Femur (tissue), 1 donor: ENCODE measurements at places on chromosomes 5 and 9.
A peak's percentile ranks its signal among the peaks of the same experiment; 100 is the strongest.

DNA sequence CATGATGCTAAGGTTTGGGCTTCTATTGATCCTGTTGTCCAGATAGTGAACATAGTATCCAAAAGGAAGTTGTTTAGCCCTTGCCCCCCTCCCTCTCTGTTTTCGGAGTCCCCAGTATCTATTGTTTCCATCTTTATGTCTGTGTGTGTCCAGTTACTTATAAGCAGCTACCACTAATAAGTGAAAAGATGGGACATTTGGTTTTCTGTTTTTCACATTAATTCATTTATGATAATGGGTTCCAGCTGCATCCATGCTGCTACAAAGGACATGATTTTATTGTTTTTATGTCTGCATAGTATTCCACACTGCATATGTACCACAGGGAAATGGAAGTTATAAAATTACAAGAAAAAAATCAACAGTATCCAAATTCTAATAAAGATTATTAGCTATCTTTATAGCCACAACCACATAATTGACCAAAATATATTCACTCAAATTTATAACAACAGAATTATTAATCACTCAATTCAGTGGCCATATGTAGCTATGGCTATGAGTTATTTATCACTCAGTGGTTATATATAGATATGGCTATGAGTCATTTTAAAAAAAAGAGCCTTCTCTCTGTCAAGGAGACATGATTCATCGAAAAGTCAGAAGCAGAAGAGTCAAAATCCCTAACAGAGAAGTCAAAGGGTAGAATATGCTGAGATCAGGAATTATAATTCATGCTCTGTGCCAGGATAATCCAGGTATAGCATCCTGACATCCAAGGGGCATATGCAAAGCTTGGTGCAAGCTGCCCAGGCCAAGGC lies 367.5 kb downstream of the DEPDC1B start:
- DNase-seq, result no peak

DNA sequence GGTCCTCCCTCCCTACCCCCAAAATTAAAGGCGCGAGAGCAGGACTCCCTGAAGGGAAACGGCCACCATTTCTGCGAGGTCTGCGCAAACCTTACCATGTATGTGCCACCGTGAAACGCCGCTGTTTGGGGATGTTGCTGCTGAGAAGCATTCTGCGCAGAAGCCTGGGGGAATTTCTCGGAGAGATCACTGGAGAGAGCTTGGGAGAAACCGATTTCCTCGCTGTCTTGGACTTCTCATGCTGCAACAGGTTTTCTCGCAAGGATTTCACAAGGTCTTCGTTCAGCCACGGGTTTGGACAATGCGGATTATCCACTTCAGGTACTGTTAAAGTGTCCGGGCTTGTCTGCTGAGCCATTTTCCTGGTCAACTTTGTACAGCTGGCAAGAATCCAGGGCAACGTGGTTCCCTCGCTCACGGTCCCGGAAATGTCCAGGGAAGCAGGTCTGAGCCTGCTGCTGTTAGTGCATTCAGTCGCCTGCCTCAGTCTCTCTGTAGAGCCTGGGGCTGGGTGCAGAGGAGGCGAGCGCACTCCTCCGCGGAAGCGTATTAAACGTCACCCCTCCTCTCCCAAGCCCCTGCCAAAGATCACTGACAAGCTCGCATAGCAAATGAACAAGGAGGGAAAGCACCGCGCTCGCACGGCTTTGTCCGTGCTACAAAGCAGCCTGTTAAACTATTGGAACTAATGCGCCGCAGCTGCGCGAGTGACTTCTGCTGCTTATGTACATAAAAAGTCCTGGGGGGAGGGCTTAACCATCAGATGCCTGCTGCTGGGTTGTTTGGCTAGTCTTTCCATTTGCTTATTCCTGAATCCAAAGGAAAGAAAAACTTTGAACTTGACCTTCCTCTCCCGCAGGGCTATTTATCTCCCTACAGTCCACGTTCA lies 125.1 kb downstream of the PDE4D start:
- peak; percentile 87 for DNase-seq

DNA sequence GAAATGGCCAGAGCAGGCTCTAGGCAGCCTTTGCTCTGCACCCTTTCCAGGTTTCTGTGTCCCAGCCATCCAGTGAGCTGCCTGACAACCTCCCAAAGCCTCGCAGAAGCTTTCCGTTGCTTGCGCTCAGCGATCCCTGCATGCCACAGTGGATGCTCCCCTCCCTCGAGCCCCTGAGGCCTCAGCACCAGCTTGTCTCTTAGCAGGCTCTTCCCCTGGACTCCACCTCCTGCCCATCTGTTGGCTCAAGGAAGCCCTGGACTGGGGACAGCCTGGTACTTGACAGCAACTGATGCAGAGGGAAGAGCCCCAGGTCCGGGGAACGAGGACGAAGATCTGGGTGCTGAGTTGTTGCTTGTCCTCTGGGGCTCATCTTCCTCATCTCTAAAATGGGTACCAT lies 23.2 kb downstream of the TSPAN17 start:
- no peak for DNase-seq

- DNase-seq, result no peak
Measured at GRCh38 chr5:6829150-6829784, 116.0 kb downstream of the TENT4A start.

- DNase-seq, result no peak
Measured at GRCh38 chr5:140219068-140219991, 44.3 kb downstream of the CYSTM1 start.

- DNase-seq, result peak; percentile 59
Measured at GRCh38 chr5:88778736-88779135, 104.2 kb downstream of the MEF2C start.

DNA sequence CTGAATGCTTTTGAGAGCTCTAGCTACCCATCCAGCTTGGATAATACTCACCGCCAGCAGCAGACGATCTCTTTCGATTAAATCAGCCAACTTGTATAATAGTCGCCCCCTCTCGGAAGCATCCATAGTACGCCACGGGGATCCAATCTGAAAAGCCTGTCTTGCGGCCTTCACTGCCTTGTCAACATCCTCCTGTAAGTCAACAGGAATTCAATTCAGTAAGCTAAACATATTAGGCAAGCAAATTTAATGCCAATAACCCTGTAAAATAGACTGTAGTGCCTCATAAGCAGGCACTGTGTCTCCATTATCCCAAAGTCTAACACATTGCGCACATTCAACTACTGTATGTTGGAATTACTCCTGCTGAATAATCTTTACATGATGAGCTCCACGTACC lies 22.0 kb downstream of the ALDH1A1 start:
- DNase-seq, result no peak

DNA sequence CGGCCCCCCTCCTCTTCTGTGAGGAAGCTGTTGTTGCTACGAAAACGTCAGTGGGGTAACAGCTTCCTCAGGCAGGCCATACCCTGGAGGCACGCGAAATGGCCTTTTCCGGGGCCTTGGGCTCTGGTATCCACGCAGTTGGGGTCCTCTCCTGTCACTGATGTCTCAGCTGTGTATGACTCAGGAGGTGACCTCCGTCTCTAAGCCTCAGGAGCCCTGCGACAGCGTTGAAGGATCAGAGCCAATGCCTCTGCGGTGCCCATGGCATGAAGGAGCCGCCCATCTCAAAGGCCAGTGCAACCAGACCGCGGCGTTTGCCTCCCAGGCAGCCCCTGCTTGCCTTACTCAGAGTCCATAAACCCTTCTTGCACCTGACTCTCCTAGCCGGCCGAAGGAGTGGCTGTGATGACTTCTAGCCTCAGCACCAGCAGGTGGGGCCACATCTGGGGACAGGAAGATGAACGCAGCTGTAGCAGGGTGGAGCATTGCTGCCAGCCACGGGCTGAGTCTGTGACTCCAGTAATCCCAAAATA lies 1.0 kb upstream of the MXD3 start:
- no peak for DNase-seq

DNA sequence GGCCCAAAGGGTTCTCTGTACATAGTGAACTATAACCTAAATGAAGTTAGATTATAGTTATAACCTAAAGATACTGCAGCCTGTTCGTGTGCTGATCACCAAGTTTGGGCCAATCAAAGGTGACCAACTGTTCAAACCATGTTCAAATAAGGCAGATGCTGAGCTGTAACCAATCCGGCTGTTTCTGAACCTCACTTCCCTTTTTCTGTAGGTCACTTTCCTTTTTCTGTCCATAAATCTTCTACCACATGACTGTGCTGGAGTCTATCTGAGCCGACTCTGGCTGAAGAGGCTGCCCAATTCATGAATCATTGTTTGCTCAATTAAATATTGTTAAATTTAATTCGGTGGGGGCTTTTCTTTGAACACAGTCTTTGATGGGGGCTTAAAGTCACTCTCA lies 1920.2 kb downstream of the MAT2B start:
- DNase-seq, result no peak

DNA sequence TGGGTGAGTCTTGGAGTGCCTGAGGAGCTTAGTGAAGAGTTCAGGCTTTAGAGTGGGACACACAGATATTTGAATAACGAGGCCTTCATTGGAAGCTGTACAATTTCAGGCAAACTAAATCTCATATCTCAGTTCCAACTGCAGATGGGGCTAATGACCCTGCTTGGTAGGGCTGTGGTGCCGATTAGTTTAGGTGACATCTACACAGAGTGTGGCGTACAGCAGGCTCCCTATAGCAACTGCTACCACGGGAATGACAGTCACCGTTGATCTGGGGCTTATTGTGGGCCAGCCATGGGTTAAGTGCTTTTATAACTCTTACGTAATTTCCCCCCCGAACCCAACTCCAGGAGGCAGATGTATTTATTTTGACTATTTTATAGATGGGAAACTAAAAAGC lies 70.8 kb downstream of the FAT2 start:
- DNase-seq, result no peak

DNA sequence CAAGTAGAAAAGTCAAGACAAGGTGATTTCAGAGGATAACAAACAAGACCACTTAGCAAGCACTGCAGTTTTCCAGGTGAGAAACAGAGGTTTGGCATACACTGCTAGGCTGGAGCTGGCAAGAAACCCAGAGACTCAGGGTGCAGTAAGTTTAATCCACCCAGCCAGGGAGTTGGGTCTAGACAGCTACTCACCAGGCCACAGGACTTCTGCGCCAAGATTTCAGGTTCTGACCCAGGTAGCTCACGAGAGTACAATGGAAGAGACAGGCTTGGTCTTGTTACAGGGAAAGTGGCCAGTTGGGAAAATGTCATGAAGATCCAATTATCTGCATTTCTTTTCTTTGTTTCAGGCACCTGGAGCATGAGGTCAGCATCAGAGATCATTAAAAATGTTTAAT lies 9.8 kb downstream of the SMIM23 start:
- no peak for DNase-seq

GRCh38 chr5:111211341-111211740 lies 12.8 kb upstream of the CAMK4 start:
- no peak for DNase-seq

DNA sequence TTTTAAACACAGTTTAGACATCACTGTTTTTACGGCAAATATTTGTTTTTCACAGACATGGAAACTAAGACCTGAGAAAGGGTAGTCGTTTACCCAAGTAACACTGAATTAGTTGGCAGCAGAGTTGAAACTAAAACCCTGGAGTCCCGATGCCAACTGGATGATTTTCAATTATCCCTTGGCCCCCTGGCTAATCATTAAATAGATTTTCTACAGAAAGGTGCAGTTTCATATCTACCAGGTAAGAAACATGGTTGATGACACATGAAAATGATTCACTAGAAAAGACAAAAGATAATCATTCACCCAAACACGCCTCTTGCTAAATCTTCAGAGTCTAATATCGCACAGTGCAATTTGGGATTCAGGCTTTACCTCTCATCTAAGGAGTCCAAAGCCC lies 136.9 kb downstream of the SEMA5A start:
- DNase-seq, result no peak

DNA sequence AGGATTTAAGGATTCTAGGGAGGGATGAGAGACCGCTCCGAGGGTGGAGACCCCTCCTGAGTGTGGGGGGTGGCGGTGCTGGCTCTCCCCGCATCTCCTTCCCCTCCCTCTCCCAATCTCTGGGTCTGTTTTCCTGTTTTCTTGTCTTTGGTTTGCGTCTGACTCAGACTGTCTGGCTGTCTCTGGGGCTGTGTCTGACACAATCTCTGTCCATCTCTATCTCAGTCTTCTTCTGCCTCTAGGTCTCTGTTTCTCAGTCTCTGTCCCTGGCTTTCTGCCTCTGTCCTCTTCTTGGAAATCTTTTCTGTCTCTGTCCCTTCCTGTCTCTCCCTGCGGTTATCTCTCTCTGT lies 196 bp upstream of the GRM6 start:
- no peak for DNase-seq

DNA sequence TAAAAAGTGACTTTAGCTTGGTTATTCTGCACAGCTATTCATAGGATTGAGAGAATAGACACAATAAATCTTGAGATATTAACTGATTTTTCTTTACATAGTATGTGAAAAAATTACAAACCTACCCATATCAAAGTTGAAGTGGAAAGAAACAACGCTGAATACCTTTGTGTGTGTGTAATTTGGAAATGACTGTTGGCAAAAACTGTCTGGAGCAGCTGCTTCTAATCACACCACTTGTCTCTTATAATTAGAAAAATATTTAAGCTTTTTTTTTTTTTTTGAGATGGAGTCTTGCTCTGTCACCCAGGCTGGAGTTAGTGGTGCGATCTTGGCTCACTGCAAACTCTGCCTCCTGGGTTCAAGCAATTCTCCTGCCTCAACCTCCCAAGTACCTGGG lies 110.8 kb upstream of the POC5 start:
- DNase-seq, result no peak

GRCh38 chr5:97751540-97751939 lies 568.5 kb upstream of the RIOK2 start:
- peak; percentile 25 for DNase-seq

- no peak for DNase-seq
Measured at GRCh38 chr5:72012906-72013305, 94.4 kb upstream of the MAP1B start.

DNA sequence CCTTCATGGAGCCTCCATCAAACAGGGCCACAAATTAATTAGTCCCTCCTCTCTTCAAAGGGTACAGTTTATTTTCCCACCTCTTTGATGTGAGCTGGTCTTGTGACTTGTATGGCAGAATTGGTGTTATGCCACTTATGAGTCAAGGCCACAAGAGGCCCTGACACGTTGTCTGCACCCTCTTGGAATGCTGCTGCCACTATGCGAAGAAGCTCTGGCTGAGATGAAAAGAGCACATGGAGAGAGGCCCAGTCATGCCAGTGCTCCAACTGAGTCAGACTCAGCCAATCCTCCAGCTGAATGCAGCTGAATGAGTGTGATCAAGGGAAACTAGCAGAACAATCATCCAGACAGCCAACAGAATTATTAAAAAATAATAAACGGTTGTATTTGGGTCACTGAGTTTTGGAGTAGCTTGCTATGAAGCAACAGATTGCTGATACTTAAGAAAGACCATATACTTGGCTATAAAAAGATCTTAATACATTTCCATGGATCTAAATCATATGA lies 128.3 kb downstream of the MARCHF11 start:
- DNase-seq, result no peak

GRCh38 chr9:91425271-91425670 lies 1.6 kb upstream of the NFIL3 start:
- no peak for DNase-seq

GRCh38 chr9:899440-900184 lies 58.1 kb downstream of the DMRT1 start:
- DNase-seq, result no peak

- no peak for DNase-seq
Measured at GRCh38 chr9:87573841-87574342, 76.2 kb downstream of the DAPK1 start.
